ENCODE measurements at places on chromosomes 3 and 15. TPM values are rescaled to one million over a fixed set of nuclear protein-coding genes. Genes with fewer than 3 reads are reported as not detected.
A peak's percentile ranks its signal among the peaks of the same experiment; 100 is the strongest.

DNA sequence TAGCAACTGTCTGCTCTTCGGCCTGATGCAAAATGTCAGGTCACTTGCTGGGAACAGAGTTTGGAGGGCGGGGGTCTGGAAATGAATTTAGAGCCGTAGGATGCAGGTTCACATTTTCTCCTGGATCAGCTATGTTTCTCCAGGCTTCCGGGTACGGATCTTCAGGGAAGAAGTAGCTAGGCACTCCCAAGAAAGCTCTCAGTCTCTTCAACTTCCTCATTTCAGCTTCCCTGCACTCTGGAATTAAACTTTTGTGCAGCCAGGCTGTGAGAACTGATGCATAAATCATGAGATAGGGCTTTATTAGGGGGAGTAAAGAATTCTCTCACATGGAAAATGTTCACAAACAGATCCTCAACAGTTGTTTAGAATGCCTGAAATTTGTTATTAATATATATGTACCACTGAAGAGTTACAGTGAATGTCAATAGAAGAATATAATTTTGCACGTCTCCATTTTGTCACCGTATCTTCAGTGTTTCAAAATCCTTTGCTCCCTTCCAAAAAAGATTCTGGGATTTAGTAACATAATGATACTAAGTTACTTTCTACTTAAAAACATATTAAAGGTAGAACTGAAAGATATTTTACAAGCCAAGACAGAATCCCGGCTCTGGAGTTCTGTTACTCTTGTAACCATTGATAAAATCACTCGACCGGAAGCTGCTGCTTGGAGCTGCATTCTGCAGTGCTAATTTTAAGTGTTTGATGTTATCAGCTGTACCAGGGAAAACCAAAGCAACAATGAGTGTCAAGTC is 178.5 kb upstream of the P2RY1 start:
- DNase-seq: no peak

- DNase-seq: no peak
Observed at GRCh38 chr15:100717596-100717995, 115.2 kb downstream of the ASB7 start.

GRCh38 chr3:50503504-50504342 is at the start of gene CACNA2D2:
Gene CACNA2D2 (minus strand): TSS chr3:50503634. CDS start chr3:50503423, 211 bp downstream.
- peak; percentile 74 for DNase-seq

- no peak for DNase-seq
Observed at GRCh38 chr3:175475765-175476164, 616.6 kb downstream of the NAALADL2 start.

DNA sequence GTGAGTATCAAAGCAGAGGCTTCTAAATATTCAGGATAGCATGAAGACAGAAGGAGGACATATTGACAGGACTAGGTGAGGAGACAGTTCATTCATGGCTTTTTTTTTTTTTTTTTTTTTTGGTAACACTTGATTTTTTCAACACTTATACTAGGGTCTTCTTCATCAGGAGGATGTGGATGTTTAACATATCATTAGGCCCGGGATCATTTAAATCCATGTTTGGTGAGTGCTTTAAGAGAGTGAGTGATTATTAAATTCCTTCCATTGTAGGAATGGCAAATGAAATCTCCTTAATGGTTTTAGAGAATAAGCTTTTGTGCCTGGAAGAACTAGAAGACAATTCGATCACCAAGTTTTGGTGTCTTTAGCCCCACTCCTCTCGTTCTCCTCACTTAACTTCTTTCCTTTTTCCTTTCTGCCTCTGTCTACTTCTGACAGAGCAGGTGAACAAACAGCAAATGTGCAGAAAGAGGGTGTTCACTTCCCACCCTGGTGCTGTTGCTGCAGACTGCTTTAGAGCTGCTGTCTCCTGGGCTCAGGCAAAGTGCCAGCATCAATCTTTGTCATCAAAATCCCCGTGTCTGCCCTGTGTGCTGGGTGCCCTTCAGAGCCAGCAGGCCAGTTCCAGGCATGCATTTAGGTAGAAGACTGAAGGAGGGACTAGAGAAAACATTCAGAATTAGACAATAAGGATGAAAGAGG is 35.6 kb upstream of the RAB11A start:
- DNase-seq: no peak

DNA sequence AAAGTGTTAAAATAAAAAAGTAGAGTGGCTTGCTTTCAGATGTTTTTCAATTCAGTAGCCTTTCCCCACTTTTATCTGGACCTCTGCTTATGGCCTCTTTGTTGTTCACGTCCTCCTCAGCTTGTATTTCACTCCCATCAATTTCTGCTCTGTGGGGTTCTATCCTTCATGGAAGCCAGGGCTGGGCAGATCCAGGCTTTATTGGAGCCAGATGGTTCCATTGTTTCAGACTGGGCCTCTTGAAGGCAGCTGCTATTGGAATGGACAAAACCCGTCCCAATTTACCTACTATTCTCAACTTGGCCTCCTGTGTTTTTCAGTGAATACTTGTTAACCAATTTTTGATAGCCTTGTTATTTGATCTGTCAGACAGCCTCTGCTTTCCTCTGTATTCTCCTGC is 10.9 kb upstream of the AADACL2 start:
- no peak for DNase-seq

GRCh38 chr3:72573051-72573450 is 275.2 kb downstream of the SHQ1 start:
- DNase-seq: no peak

- DNase-seq: no peak
Observed at GRCh38 chr3:86244905-86245304, 746.0 kb downstream of the VGLL3 start.

- no peak for DNase-seq
Observed at GRCh38 chr3:47243419-47244147, 39.0 kb downstream of the KIF9 start.

GRCh38 chr3:65787340-65787739 is 251.4 kb downstream of the MAGI1 start:
- no peak for DNase-seq

- no peak for DNase-seq
Observed at GRCh38 chr15:51121118-51121517, 26.4 kb upstream of the TNFAIP8L3 start.

The CRABP1 gene
- 28.8 TPM for total RNA-seq

The KIF7 gene
- total RNA-seq: 9.2 TPM

The TM4SF1 gene
- 149 TPM for total RNA-seq
